Stimulated activated CD8-positive, alpha-beta memory T cell treated with anti-CD3 and anti-CD28 coated beads, Interleukin-15, amount 100 ng/mL, for 48 hours (primary cell): ENCODE measurements at places on chromosomes 7 and 10.

DNA sequence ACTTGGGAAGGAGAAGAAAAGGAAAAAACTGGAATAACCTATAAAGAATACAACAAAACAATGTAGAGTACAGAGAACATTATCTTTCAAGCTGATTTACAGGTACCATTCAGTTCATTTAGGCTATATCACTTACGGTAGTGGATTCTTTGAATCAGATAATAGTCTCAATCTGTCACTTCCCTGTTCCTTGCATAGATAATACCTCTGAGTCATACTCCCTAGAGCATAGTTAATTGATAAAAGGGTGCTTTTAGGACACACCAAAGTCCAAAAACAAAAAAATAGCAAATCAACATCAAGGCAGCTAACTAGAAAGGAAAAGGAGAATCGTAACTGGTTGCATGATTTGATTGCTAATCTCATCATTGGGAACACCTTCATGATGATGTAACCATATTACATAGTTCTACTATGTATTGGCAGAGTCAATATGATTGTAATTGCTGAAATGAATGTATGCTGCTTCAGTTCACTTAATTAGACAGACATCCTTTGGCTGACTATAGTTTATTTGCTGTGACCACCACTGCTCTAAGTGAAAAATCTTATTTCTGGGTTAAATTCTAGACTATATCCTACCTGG, 844.4 kb downstream of the GATA3 start:
- DNase-seq = no peak

- no peak for DNase-seq
Measured at GRCh38 chr10:42883993-42884983, 101.7 kb downstream of the BMS1 start.

DNA sequence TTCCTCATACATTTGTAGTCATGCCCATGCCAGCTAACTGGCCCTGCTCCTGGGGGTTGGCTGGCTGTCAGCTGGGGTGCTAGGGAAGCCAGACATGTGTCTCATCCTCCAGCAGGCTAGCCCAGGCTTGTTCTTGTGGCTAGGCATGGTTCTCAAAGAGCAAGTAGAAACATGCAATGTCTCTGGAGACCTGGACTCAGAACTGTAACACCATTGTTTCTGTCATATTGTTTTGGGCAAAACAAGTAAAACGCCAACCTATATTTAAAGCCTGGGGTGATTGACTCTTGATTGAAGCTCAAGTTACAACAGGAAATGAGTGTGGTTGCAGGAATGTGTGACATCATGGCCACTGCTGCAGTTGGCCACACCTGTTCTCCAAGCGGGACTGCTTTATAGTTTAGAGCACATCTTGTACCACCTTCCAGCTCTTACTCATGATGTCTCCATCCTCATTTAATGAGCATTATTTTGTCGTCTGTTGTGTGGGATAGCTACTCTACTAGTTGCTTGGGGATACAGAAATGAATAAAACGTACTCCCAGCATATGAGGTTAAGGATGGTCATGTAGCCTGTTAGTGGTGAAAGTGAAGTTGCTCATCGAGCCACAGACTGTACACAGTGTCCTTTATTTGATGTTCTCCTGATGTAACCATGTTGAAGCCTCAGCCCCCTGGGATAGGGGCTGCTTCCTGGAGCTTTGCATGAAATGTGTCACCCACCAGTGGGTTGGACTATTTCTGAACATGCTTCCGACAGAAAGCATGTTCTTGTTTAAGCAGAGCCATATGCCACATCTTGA, 168.4 kb downstream of the SORCS3 start:
- no peak for DNase-seq

GRCh38 chr7:38190011-38190410, 12.0 kb downstream of the STARD3NL start:
- DNase-seq = no peak

DNA sequence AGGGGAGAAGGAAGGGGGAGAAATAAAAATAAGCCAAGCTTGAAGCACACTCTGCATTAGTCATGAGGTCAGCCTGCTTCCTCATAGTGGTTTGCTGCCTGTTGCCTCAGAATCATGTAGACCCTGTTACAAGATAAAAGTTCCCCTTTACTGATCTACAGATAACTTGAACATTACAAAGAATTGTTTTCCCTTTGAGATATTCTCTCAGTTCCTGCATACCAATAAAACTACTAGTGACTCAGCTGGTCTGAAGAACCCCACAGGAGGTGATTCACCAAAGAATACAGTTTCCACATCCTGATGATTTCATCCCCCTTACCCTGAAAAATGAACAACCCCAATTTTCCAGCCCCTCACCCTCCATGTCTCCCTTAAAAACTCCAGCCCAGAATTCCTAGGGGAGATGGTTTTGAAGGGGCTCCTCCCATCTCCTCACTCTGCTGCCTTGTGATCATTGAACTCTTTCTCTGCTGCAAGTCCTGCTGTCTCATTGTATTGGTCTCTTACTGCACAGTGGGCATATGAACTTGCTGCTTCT, 31.5 kb upstream of the NRP1 start:
- DNase-seq = peak; percentile 11

DNA sequence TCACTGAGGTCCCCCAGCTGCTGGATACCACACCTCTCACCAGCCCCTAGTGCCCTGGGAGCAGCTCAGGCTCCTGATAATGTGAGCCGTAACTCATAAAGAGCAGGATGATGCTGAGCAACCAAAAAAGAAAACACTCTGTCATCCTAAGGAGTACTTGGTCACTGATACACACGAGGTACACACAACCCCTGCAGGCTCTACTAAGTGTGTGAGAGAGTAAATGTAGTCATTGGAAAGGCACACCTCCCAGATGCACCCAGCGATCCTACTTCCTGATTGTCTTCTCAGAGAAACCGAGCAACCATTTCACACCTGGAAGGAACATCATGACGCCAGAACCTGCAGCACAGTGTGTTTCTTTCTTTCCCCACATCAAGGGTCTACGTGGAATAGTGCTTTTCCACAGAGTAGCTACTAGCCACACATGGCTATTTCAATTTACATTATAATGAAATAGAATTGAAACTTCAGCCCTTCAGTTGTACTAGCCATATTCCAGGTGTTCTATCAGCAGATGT, 34.2 kb downstream of the FIGNL1 start:
- no peak for DNase-seq

GRCh38 chr7:134188311-134188710, 61.2 kb downstream of the LRGUK start:
- no peak for DNase-seq

GRCh38 chr7:128172151-128172550, 68.9 kb upstream of the LEP start:
- DNase-seq = no peak

DNA sequence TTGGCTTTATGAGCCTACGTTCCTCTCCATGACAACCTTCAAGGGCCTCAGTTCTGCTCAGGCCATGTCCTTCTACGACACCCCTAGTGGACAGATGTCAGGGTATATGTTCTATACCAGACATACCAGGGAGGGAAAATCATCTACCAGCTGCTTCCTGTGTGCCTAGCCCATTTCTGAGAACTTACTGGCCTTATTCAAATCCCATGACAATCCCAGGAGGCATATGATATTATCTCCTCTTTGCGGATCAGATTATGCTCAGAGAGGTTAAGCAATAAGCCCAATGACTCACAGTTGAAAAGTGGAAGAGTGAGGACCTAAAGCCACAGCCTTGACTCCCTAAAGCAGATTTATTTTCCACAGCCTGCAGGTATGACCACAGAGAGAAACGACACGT, 139.3 kb downstream of the GLI3 start:
- no peak for DNase-seq

GRCh38 chr10:104337985-104338735, at the start of gene ITPRIP:
ITPRIP (minus strand) TSS chr10:104338465; CDS start chr10:104316051, 22,414 bp downstream.
- peak; percentile 61 for DNase-seq

GRCh38 chr10:7153750-7154149, 257.1 kb downstream of the SFMBT2 start:
- DNase-seq = no peak

DNA sequence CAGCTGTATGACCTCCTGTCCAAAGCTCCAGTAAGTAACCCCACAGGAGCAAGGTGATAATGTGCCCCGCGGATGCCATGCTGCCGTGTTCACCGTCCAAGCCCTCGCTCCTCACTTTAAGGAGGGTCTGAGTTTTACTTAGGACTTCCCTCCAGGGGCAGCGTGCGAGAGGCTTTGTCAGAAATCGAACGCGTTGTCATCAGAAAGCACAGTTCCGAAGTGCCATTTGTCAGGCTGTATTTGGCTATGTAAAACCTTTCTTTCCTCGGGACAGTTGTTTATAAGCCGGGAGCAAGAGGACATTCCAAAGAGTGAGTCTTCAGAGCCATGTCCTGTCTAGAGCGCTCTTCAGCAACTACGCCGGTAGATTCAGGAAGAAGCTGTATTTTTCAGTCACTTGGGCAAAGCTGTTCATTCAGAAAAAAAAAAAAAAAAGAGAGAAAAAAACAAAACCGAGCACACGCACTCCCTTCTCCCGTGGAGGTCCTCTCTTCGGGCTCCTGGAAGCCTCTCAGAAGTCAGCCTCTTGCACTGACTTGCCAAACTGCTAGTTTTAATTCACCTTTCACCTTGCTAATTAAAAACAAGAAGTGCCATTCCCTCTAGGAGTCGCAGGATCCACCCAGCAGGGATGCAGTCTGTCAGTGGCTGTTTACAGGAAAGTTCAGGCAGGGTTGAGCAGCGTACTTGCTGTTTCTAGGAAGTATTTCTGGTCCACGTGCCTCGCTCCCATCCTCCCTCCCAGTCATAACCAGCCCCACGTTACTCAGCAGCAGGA, at the start of gene SEMA3E:
SEMA3E (minus strand) TSS at position 676 of the 778 bp plus-strand sequence.
- no peak for DNase-seq

- no peak for DNase-seq
Measured at GRCh38 chr10:79336276-79336675, 11.0 kb upstream of the PPIF start.

DNA sequence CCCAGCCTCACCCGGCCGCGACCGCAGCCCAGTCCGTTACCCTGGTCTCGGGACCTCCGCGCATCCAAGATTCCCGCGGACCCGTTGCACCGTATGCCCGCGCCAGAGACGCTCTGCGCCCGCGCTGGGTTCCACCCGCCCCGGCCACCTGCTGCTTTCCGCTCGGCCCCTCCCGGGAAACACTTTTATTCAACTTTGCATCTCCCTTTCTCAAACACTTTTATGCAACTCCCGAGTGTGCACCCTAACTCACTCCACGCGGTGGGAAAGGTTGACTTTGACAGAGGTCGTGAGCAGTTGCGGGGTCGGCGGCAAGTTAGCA, at the start of gene ODAD2:
ODAD2 (minus strand) TSS at position 126 of the 322 bp plus-strand sequence. CDS start 3,937 bp downstream, outside the sequence.
- no peak for DNase-seq

DNA sequence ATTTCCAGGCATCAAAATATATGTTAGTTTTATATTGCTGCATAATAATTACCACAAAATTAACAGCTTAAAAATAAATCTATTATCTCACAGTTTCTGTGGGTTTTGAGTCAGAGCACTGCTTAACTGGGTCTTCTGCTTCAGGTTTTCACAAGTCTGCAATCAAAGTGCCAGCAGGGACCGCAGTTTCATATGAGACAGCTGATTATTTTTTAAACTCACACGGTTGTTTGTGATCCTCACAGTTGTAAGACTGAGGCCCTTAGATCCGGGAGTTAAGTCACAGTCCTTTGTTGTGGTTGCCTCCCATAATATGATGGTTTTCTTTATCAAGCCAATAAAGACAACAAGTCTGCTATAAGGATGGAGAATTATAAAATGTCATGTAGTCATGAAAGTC, 146.0 kb upstream of the ZWINT start:
- DNase-seq = no peak

DNA sequence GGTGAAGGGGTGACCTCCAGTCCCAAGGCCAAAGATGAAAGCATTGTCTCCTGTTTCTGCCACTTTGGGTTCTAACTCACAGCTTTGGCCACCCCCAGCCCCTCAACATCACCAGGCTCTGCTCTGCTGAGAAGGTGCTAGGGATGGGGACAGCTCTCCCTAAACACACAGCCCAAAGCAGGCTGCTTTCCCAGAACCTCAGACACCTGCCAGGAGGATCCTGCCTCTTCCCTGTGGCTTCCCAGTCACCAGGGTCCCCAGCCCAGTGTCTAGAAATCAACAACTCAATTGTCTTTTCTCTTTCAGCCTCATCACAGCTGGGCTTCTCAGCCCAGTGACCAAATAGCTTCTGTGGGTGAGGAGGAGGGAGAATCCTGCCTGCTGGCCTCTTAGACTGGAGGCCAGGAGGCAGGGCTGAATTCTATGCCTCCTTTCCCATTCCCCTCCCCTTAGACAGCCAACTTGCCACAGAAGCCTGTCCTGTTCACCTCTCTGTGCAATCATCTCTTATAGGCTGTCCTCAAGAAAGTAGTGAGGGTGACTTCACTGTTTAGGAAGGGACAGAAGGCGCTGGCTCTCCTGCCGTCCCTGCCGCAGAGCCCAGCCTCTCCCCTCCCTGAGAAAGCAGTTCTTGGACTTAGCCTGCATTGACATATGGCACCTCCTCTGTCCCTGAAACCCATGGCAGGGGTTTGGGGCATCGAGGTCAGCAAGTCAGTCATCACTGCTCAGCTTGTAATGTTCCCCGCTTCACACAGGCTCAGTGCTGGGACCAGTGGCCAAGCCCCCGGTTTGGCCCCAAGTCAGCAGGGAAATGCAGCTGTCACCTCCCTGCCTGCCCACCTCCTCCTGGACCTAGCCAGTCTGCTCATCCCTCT, 3.7 kb downstream of the FGF8 start:
- no peak for DNase-seq

- no peak for DNase-seq
Measured at GRCh38 chr7:2048006-2048405, 184.7 kb downstream of the MAD1L1 start.
